ENCODE measurements at places on chromosomes 11 and 22.

DNA sequence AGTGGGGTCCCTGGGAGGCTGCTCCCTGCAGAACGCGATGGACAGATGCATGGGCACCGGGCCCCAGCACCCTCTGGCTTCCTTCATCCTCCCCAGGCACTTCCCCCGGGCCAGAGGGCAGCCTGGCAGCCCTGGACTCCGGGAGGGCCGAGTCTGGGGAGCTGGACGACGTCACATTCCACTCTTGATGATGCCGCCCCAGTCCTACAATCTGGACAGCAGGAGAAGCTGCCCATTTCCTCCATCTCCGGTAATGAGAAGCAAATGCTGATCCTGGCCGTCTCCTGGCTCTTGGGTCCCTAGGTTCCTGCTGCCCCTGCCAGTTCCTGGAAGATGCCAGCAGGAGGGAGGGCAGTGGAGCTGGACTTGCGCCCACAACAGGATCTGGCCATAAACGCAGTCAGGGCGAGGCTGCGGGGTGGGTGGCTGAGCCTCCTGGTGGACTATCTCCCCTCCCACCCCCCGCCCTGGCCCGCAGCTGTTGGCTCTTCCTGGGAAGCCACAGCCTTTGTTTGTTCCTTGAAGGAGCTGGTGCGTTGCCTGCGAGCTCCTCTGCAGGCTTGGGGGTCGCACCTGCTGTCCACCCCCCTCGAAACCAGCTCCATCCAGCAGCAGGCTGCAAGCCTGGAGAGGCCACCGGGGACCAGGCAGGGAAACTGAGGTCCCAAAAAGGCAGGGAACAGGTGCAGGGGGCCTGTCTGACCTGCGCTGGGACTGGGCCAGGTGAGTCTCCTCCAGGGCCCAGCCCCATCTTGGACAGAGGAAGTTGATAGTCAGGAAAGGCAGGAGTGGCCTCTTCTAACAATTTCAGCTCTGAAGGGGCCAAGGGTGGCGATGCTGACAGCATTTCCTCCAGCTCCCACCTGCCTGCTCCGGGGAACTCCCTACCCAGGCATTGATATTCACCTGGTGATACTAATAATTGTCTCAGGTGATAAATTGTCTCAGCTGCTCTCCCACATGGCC lies 17.9 kb upstream of the MUC6 start:
- DNase-seq: no peak

DNA sequence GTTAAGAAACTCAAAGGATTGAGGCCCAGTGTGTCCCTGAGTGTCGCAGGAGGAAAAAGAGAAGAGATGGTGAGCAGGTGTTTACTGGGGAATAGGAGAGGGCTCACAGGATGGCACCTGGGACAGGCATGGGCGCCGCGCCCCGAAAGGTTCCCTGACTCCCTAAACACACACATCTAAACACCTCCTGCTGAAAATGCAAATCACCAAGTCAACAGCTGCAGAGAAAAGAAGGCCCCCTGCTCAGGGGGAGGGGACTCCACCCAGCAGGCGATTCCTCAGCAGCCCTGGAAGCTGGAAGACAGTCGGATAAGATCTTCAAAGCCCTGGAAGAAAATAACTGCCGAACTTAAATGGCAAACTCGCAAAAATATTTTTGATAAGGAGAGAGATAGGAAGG lies 377.2 kb downstream of the BRD1 start:
- no peak for DNase-seq

GRCh38 chr11:85732965-85733364 lies 47.0 kb upstream of the CCDC89 start:
- no peak for DNase-seq

DNA sequence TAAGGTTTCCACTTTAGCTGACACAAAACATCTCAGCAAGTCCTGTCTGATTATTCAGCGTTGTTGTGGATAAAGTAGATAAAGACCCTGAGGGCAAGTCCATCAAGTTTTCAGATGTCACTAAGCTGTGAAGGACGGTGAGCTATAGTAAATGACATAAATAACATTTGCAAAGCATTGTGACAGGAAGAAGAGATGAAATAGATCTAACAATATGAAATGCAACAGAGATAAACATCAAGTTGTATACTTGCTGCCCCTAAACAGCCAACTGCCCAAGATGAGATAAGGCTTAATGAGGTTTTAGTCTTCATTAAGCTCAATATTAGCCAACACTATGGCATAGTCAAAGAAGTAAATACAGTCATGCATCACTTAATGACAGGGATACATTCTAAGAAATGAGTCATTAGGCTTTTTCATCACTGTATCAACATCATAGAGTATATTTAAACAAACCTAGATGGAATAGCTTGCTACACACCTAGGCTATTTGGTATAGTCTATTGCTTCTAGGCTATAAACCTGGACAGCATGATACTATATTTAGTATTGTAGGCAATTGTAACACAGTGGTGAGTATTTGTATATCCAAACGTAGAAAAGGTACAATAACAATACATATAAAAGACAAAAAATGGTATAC lies 625.1 kb upstream of the ANO5 start:
- DNase-seq: no peak

DNA sequence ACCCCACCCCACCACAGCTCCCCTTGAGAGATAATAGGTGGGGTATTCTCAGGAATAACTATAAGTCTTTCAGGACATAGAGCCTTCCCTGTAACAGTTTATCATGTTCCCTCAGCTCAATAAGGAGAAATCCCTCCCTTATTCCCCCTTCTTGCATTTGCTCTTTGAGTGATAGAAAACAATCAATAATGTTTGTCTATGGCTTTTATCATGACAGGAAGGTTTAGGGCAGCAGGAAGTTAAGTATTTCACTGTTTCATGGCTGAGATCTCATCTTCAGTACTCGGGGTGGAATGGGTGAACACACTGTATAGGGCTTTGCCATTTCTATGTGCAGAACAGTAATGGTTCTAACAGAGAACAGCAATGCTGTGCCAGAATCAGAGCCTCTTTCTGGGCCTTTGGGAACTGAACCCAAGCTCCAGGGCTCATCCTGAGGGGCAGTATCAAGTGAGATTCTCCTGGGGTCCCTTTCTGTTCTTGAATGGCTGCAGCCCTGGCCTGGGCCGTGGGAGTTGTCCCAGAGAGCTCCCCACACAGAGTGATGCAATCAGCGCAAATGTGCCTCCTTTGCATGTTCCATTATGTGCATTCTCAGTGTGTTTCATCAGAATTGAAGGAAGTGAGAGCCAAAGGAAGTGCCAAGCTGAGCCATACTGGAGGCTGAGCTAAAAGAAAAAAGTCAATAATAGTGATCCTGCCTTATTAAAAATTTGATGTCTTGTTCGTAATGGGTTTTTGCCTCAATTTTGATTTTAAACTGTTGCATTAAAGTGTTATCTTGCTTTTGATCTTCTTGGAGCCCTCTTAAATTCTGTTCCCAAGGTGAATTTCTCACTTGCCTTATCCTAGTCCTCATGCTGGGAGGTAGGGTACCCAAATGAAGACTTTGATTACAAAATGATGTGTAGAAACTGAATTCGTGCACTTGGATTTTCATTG lies 2.9 kb upstream of the CYP2R1 start:
- DNase-seq: no peak

DNA sequence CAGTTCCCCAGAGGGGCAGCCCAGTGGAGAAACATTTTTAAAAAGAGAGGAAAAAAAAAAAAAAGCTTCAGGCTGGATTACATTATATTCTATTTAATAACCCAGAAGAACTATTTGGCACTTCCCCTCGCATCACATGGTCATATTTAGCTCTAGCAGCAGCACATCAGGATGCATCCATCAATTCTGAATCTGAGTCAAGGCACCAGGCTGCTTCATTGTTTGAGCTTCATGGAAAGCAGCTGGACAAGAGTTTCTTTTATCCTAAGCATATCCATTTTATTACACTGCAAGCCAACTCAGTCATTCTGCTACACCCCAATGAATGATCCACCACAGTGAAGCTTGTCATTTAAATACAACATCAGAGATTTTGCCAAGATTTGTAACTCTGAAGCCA lies 10.0 kb downstream of the SPTY2D1 start:
- no peak for DNase-seq

DNA sequence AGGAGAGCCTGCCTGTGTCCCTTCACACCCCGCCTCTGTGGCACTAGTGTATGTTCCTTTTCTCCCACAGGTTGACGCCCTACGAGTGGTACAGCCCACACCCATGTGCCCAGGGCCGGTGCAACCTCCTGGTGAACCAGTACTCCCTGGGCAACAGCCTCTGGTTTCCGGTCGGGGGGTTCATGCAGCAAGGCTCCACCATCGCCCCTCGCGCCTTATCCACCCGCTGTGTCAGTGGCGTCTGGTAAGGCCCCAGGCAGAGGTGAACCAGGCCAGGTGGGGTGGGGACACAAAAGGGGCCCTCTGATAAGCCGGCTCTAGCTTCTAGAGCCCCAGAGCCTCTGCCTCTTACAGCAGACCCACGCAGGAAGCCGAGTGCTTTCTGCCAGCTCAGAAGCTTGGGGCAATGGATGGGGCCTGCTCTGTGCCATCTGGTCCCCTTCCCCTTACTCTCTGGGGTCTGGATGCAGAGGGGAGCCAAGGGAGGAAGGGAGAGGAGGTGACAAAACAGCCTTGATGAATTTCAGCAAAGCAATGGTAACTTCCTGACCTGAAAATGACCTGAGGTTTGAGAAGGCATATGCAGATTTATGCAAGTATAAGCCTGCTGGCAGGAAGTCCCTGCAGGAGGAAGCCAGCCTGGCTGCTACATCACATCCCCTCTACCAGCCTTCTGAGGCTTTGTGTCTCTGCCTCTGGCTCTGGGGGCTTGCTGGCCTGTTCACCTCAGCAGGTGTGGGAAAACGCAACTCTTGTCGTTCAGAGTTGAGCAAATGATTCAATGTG lies 67.0 kb upstream of the TBCEL start:
- peak; percentile 40 for DNase-seq

DNA sequence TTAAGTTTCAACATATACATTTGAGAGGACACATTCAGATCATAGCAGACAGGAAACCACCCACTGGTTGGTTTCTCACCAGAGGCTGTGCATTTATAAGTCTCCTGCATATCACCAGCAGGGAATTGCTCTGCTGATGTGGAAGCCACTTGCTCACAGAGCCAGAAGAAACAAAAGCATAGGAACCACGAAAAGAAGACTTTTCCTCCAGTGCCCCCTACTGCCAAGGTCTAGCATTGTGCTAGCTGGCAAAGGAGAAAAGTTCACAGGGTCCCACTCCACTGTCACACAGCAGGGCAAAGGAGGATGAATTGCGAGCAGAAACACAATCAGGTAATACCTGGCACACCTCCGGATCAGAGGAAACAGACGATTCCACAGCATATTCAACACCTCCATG lies 28.9 kb upstream of the ISX start:
- no peak for DNase-seq

GRCh38 chr11:131099013-131099412 lies 182.7 kb upstream of the SNX19 start:
- DNase-seq: no peak

DNA sequence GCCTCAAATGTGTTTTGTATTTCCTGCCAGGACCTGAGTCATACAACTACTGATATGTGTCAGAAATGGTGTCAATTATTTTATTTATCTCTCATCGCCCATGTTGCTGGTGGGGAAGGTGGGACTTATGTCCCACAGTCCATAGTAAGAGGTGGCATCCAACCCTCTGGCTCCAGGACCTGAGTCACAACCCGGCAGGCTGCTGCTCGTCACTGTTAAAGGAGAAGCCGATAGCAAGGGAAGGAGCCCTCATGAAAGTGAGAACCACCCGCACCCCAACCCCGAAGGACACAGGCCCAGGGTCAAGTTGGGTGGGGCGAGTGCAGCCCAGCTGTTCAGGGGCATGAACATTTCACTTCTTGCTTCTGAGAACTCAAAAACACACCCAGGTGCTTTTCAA lies 33.1 kb upstream of the TP53I11 start:
- DNase-seq: no peak

GRCh38 chr22:25745341-25746011 lies 3.5 kb downstream of the MYO18B start:
- DNase-seq: no peak

GRCh38 chr11:105137286-105137685 lies 2.3 kb downstream of the CARD18 start:
- no peak for DNase-seq

DNA sequence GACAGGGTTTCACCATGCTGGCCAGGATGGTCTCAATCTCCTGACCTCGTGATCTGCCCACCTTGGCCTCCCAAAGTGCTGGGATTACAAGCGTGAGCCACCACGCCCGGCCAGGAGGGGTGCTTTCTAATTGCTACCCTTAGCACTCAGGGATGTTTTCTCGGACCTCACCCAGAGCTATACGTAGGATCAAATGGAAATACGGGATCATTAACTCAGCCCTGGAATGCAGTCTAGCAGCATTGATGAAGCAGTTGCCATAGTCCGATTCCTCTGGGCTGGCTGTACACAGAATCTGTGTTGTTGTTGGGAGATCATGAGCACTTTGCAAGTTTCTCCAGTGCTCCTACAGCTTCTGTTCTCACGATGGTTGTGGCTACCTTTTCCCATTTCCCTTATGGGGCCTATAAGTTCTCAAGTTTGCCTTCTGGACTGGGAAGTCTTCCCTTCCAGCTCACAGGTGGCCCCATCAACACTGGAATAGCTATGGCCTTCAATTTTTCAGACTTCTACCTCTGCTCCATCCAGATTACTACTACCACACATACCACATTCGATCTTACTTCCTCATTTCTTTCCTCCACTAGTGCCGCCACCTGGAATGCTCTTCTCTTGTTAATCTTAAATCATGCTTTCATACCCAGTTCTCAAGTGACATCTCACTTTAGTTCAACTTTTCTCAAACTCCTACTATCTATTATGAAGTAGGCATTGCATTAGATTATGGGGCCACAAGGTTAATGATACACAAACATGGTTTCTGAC lies 16.1 kb upstream of the PCF11 start:
- DNase-seq: peak; percentile 45

- DNase-seq: no peak
Measured at GRCh38 chr22:33591946-33592345, 328.3 kb downstream of the LARGE1 start.

GRCh38 chr22:41557401-41558240 lies 3.2 kb upstream of the CSDC2 start:
- no peak for DNase-seq

DNA sequence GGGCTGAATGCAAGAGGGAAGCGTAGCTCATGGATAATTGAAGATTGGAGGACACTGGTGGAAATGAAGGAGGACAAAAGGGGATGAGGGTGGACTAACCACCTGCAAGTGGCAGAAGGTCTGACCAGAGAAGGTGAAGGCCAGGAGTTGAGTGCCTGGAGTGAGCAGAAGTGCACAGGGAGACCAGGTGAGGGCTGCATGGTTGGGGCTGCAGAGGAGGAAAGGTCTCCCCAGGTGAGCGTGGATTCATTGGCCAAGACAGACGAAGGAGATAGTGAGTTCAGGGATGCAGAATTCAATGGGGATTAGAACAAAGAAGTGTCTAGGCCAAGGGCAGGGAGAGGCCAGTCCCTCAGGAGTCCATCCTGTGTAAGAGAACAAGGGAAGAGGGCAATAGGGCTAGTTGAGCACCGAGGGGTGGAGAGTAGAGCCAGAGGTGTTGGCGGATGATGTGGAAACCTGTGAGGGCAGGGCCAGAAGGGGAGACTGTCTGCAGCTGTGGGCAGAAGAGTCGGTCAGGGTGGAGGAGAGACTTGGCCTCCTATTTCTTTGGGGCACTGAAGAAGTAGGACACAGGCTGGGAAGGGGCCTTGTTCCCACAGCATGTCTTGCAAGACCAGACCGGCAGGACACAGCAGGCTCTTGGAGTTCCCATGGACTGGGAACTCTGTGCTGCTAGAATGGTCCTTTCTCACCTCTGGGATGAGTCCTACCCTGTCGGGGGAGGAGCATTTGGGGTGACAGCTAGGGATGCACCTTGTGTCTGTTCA lies 6.7 kb downstream of the TRIM29 start:
- no peak for DNase-seq
